ENCODE measurements at places on chromosomes 11 and 22. TPM values are rescaled to one million over a fixed set of nuclear protein-coding genes. Genes with fewer than 3 reads are reported as not detected.

DNA sequence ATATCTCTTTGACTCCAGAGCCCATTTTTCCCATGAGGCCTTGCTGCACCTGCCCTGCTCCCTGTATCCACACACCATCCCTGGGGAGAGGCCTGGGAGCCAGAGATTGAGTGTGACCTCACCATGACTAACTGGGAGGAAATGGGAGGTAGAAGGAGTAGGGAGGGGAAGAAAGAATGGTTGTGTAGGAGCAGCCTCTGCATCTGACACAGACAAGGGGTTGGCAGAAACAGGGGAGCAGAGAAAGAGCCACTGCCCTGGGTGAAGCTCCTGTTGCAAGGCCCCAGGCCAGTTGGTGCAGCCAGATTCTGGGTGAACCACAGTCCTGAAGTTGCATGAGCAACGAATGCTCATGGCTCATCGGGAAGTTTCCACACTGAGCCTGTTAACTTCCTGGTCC is 32.4 kb downstream of the POU2F3 start:
- DNase-seq: no peak
- no peak overlapping the region for H3K27ac ChIP-seq
- H3K27me3 ChIP-seq: no peaks in the 10 kb centered on the region
- no peaks in the 10 kb centered on the region for H3K4me1 ChIP-seq

DNA sequence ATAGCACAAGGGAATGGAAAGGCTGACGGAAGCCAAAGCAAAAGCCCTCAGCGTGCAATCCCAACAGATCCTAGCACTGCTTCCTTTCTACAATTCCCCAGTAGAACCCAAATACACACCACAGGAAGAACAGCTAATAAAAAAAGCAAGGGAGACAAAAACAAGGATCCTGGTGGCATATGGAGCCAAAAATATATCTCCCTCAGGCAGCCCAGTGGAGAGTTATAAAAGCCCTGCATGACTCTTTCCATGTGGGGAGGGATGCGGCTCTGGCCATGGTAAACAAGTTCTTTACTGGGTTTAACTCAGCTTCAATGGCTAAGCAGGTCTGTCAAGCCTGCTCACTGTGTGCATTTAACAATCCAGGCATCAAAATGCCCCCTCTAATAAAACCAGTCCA is 88.1 kb downstream of the PIWIL4 start:
- DNase-seq: no peak
- H3K4me1 ChIP-seq: peaks cover 13% of the 10 kb centered on the region
- no peak overlapping the region for H3K4me3 ChIP-seq
- H3K27me3 ChIP-seq: no peaks in the 10 kb centered on the region

GRCh38 chr11:116233561-116233960 is 539.2 kb downstream of the BUD13 start:
- peak; percentile 63 for DNase-seq
- no peak overlapping the region for H3K4me3 ChIP-seq
- no peak overlapping the region for H3K27ac ChIP-seq
- H3K36me3 ChIP-seq: no peaks in the 10 kb centered on the region
- no peaks in the 10 kb centered on the region for H3K4me1 ChIP-seq
- H3K27me3 ChIP-seq: no peaks in the 10 kb centered on the region

DNA sequence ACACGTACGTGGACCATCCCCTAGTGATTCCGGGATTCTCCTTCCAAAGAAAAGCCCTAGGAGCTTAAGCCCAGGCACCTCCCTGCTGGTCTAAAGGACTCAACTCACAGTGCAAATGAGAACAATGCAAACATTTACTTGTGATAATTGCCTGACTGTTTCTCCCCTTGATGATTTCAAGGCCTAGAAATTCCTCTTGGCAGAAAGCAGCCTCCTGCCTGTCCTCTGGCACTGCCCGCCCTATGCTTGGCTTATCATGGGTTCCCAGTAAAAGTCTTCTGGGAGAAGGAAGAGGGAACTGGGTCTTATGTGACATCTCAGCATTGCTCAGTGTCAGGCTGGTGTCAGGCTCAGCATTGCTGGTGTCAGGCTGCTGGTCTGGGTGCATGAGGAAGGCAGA is 351.8 kb downstream of the SHANK2 start:
- H3K36me3 ChIP-seq: no peaks in the 10 kb centered on the region
- no peaks in the 10 kb centered on the region for H3K4me1 ChIP-seq
- DNase-seq: no peak
- no peak overlapping the region for H3K4me3 ChIP-seq

GRCh38 chr22:39617970-39618757 is 47.6 kb downstream of the CACNA1I start:
- DNase-seq: no peak
- H3K27me3 ChIP-seq: peaks cover 2% of the 10 kb centered on the region
- no peaks in the 10 kb centered on the region for H3K4me1 ChIP-seq
- no peak overlapping the region for H3K4me3 ChIP-seq

DNA sequence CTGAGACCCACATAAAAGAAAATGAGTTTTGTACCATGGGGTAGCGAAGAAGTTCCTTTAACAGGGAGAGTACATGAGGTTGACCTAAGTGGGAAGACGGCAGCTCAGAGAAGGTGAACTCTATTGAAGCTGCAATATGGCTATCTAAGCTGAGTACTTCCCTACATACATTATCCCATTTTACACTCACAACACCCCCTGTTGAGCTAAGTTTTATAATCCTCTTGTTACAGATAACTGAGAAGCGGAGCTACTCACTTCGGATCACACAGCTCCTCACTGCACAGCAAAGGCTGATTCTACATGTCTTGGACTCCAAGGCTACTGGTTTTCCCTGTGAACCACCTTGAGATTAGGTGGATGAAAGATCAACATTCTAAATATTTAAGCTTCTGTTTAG is 8.2 kb upstream of the PIWIL4 start:
- DNase-seq: no peak
- no peak overlapping the region for H3K4me3 ChIP-seq
- H3K27ac ChIP-seq: no peak overlapping the region
- no peaks in the 10 kb centered on the region for H3K36me3 ChIP-seq
- no peaks in the 10 kb centered on the region for H3K4me1 ChIP-seq
- no peaks in the 10 kb centered on the region for H3K27me3 ChIP-seq

- H3K36me3 ChIP-seq: no peaks in the 10 kb centered on the region
- H3K27ac ChIP-seq: no peak overlapping the region
- DNase-seq: no peak
- no peak overlapping the region for H3K4me3 ChIP-seq
- H3K27me3 ChIP-seq: peaks cover 48% of the 10 kb centered on the region
- peaks cover 3% of the 10 kb centered on the region for H3K4me1 ChIP-seq
Observed at GRCh38 chr11:31796499-31797189, 14.5 kb downstream of the PAX6 start.

DNA sequence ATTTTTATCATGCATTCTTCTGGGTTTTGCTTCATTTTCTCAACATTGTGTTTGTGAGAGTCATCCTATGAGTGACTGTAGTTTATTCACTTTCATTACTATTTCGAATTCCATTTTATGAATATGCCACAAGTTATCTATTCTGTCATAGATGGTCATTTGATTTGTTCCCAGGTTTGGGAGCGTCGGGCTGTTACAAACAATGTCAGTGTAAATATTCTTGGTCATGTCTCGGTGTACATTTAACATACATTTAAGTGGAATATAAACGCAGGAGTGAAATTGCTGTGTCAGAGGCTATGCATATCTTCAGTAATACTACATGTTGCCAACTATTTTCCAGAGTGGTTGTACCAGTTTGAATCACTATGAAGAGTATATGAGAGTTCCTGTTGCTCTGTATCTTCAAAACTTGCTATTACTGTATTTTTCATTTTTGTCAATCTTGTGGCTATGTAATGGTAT is 2.4 kb downstream of the TRIM44 start:
- no peaks in the 10 kb centered on the region for H3K36me3 ChIP-seq
- no peak overlapping the region for H3K4me3 ChIP-seq
- peak; percentile 20 for DNase-seq

- H3K4me1 ChIP-seq: peaks cover 19% of the 10 kb centered on the region
- H3K27ac ChIP-seq: peak overlapping the region; percentile 80
- no peaks in the 10 kb centered on the region for H3K27me3 ChIP-seq
- no peak for DNase-seq
- H3K36me3 ChIP-seq: no peaks in the 10 kb centered on the region
Observed at GRCh38 chr11:10674911-10675440, 18.6 kb downstream of the IRAG1 start.

- no peaks in the 10 kb centered on the region for H3K36me3 ChIP-seq
- H3K4me3 ChIP-seq: no peak overlapping the region
- no peaks in the 10 kb centered on the region for H3K4me1 ChIP-seq
- peak; percentile 52 for DNase-seq
- no peak overlapping the region for H3K27ac ChIP-seq
- peaks cover 15% of the 10 kb centered on the region for H3K27me3 ChIP-seq
Observed at GRCh38 chr11:75246671-75247350, 6.2 kb downstream of the TPBGL start.

DNA sequence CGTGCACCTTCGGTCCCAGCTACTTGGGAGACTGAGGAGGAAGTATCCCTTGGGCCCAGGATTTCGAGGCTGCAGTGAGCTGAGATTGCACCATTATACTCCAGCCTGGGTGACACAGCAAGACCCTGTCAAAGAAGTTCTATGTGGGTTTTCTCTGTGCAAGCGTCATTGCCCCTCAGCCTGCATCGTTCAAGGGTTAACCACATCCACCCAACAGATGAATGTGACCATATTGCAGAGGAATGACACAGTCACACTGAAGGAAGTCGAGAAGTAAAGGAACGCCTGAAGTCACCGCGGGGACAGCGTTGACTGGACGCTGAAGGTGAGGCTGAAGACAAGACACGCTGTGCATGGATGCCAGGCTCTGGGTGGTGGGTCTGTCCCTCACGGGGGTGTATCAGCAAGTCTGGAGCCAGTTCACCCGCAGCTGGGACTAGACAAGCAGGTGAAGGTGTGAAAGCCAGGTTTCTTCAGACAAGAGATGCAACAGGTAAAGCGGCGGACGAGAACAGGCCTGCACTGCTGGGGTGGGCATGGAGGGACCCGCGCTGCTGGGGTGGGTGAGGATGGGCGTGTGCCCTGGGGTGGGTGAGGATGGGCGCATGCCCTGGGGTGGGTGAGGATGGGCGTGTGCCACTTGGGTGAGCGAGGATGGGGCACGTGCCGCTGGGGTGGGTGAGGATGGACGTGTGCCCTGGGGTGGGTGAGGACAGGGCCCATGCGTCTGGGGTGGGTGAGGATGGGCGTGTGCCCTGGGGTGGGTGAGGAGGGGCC is 36.5 kb upstream of the TOLLIP start:
- H3K36me3 ChIP-seq: no peaks in the 10 kb centered on the region
- H3K27me3 ChIP-seq: no peaks in the 10 kb centered on the region
- H3K27ac ChIP-seq: no peak overlapping the region
- no peak for DNase-seq
- no peak overlapping the region for H3K4me3 ChIP-seq
- no peaks in the 10 kb centered on the region for H3K4me1 ChIP-seq

Gene PRDM11
- 2.9 TPM for polyA plus RNA-seq

Gene CLMP
- polyA plus RNA-seq: 1.2 TPM

Gene DEUP1
- polyA plus RNA-seq: 0.88 TPM

Gene OR2AT4
- not detected for polyA plus RNA-seq

Gene GPHA2
- 0.99 TPM for polyA plus RNA-seq

Gene OR5M3
- polyA plus RNA-seq: not detected

Gene ACR
- polyA plus RNA-seq: 1.0 TPM

Gene PTH
- polyA plus RNA-seq: not detected
